ENCODE measurements at places on chromosomes 5 and 9.

DNA sequence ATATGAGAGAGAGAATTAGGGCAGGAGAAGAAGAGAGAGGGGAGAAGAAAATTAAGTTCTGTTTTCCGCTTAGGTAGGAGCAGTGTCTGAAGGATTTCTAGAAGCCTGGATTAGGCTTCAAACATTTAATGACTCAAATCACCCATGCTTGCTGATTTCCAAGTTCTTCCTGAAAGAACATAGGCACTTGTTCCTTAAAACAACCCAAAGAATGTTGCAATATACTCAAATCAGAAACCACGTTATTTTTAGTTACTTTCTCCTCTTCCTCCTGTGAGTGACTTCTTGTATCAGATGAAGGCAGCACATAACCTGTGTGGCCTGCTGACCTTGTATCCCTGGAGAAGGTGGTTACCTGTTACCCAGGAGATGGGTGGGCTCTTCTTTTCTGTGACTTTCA lies 351.5 kb upstream of the KLF4 start:
- no peak for DNase-seq

DNA sequence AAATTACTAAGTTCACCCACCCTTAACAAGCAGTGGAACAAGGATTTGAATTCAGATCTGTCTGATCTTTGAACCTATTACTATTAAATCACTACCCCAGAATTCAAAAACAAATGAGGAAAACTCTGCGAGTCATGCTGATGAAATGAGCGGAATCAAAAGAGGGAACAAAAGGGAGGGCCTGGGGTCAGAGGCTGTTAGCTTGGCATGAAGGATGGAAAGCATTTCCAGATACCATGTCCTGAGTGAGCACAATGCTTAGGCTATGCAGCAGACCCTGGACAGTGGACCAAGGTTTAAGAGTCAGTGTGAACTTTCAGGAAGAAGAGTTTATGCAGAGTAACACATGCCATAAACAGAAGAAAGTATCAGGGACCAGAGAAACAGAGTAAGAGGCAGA lies 30.5 kb downstream of the GRIA1 start:
- no peak for DNase-seq

GRCh38 chr5:78361631-78361993 lies 1.2 kb downstream of the SCAMP1 start:
- no peak for DNase-seq

- no peak for DNase-seq
Measured at GRCh38 chr9:34310215-34310614, 18.9 kb downstream of the KIF24 start.

DNA sequence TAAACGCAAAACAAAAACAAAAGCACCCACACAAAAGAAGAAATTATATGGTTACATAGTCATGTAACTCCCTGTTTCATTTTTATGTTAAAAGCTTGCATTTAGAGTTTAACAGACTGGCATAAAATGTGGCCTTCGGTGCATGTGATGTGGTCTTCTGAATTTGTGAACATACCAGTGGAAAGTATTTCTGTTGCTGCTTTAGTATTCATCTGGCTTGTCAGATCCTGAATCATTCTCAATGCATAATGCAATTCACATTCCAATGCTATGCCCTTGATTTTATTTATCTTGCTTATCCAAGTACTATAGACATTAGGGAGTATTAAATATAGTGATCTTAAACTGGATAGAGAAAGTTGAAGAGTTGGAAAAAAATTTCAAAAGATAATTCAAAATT lies 740.2 kb upstream of the ZNF608 start:
- no peak for DNase-seq

- no peak for DNase-seq
Measured at GRCh38 chr9:81822301-81822865, 105.8 kb upstream of the SPATA31D4 start.

- peak; percentile 66 for DNase-seq
Measured at GRCh38 chr9:97889941-97890887, 32.1 kb downstream of the TRMO start.

DNA sequence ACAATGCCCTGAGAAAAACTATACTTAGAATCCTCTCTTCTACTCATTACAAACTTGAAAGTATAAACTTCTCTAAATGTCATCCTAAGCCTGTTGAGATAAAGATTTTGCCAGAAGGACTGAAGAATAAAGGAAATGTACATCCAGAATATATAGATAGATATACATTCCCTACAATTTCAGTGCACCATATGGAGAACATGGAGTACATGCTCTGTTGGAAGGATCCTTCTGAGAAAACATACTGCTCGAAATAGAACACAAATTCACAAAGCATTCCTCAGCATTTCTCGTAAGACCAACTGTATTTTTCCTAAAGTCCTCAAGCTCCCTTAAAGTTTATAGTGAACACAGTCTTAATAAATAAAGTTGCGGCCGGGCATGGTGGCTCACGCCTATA lies 69.7 kb upstream of the RASA1 start:
- no peak for DNase-seq

DNA sequence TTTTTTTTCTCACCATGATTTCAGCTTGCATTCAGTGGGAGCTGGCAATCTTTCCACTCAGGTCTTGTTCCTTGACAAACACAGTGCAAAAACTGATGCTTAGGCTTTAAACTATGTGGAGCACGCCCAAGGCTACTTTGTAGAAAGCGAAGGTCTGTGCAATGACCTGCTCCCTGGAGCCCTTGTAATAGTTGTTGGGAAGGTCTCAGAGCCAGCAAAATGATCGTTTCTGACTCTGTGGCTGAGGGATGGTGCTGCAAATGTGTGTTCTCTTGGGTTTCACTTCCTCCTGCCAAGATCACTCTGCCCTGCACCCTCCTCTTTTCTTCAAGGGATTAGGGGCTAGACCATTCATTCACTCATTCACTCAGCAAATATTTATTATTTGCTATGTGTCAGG lies 249.7 kb upstream of the MAP3K1 start:
- peak; percentile 63 for DNase-seq

GRCh38 chr9:5518171-5518936 lies 8.0 kb downstream of the PDCD1LG2 start:
- DNase-seq, result no peak

GRCh38 chr9:19631181-19631580 lies 157.7 kb downstream of the SLC24A2 start:
- DNase-seq, result no peak

DNA sequence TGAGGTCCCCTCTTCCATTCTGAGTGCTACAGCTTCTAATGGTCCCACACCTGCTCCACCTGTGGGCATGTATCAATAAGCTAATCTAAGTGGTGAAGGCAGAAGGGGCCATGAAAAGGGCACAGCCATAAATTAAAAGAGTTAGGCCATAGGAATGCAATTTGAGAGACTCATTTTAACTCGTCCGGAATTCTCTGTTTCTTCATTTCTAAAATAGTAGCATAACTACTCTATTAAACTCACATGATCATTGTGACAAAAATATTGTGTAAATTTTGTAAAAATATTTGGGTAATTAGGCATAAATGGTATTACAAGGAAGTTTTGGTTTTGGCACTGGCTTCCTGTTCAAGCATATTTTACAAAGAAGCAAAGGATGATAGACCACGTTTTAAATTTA lies 103.1 kb upstream of the TXNDC8 start:
- no peak for DNase-seq

DNA sequence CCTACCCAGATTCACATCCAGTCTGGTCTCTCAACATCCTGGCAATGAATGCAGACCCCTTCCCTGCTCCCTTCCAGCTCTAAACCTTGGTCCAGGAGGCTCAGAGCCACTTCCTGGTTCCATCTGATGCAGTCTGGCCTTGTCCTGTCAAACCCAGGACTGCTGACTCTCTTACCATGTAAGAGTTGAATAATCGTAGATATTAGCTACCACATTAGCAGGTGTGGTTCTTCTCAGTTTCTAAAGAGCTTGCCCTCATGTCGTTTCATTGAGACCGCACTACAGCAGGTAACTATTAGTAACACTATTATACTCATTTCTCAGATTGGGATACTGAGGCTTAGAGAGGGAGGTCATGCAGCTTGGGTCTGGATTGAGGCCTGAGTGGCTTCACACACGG lies 133.3 kb downstream of the BOD1 start:
- DNase-seq, result no peak

GRCh38 chr5:142306077-142306502 lies 18.7 kb downstream of the SPRY4 start:
- no peak for DNase-seq

DNA sequence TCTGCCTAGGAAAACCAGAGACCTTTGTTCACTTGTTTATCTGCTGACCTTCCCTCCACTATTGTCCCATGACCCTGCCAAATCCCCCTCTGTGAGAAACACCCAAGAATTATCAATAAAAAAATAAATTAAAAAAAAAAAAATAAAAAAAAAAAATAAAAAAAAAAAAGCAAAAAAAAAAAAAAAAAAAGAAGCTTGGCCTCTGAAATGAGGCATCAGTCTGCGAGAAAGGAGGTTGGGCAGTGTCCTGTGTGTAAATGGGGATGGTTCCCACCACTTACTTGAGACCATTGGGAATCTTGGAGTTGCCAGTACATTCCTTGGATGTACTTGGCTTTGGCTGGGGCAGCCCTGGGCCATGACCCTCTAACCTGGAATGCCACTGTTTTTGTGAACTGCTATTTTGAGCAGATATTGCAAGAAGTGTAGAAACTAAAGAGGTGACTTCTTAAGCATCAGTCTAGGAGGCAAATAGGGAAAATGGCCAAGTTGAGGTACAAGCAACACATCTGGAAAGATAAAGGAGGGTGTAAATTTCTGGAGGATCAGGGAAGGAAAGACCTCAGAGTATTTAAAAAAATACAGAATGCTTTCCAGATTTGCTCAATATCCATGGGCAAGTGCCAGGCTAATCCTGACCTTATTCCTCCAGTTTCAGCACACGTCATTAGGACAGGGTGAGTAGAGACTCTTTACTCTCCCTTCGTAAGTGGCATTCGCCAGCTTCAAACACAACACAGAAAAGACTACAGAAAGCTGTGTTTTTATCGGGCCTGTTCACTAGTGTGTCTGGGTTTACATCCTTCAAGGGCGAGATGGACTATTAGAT lies 58.1 kb downstream of the HSPA4 start:
- no peak for DNase-seq

DNA sequence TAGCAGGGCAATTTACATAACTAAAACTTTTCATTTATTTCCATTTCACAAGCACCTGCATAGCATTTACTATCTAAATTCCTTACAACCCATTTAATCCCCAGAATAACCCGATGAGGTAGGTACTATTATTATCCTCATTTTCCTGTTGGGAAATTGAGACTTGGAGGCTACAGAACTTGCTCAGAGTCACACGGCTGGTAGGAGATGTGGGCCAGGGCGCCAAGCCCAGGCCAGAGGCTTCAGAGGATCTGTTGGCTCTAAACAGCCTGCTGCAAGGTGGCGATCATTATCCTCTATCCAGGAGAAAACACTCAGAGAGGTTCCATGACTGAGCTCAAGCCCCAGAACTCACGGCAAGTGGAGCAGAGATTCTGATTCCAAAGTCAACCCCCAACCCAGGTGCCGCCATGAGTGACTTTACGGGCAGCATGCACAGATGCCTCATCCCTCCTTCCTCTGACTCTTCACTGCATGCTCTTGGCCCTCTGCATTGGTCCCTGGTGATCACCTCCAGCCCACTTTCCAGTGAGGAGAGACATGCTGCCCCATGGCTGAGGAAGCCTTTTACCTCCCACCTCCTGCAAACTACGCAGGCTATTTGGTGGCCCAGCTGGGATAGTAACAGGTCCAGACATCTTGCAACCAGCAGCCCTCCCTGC lies 168.4 kb upstream of the FSTL4 start:
- DNase-seq, result no peak

- DNase-seq, result no peak
Measured at GRCh38 chr9:96025995-96026602, 150.6 kb downstream of the ERCC6L2 start.

- no peak for DNase-seq
Measured at GRCh38 chr9:131197160-131197911, 72.0 kb downstream of the NUP214 start.

DNA sequence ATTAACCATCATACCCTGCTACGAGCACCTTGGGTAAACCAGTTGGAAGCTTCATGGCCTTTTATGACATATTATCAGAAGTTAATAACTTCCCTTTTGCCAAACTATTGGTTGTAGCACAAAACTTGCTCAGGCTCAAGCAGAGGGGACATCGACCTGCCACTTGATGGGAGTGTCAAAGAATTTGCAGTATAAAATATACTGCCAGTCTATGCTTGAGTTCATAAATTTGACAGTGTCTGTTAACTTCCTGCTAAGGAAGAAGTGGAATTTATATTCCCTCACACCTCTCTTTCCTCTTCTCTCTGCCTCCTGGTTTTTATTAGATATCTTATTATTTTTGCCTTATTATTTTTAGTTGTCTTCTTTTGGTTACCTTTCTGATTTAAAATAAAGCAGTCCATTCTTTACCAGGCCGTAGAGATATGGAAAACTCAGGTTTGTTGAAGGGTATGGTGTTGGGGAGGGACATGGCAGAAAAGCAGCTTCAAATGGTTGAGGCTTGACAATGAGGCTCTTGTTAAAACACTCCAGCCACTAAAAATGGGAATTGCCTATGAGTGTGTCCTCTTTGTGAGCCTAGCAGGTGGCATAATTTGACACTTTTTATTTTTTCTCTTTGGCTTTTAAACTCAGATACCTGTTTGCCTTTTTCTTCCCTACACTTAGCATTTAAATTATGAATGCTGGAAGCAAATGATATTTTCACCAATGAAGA lies 298.0 kb downstream of the DOCK8 start:
- no peak for DNase-seq

All from CD4-positive, alpha-beta T cell treated with Interleukin-4 for 1 hour (primary cell).